ENCODE measurements at places on chromosomes 3 and 15.

DNA sequence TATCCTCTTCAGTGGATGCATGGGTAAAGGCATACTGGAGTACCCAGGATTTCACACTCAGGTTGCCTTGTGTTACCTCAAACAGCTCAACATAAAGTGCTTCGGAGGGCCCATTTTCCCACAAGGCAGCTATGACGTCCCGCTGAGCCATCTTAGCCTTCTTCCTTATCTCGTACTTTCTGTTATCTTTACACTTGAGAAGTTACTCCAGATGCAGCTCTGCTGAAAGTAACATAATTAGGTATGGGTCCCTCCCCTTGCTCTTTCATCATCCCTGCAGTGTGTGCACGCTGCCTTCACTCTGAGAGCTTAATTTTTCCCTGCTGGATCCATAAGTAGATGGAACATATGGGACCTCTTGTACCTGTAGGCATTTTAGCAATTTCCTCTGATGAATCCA is 410.3 kb downstream of the AGBL1 start:
- DNase-seq = no peak

DNA sequence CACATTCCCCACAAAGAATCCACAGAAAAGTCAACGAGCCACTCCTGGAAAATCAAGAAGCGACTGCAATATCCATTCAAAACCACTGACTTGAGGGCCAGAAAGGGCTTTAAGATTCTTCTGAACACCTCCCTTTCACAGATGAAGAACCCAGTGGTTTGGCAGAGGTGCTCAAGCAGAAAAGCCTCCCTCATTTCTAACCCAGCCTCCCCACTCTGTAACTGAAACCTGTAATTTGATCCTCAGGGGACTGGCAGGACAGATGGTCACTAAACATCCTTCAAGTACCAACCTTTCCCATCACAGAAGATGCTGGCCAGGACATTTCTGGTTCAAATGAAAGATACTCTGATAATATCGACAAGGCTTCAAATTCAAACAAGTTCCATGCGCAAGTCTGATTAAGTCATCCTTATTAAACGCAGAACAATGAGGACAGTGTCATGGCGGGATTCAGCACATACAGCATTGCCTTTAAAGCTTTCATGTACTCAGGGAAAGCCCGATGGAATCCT is 5.5 kb downstream of the SEMA5B start:
- DNase-seq = no peak

GRCh38 chr15:64216730-64217428 is 54.1 kb upstream of the PPIB start:
- no peak for DNase-seq

- DNase-seq = no peak
Observed at GRCh38 chr15:23897531-23897930, 210.4 kb upstream of the NDN start.

DNA sequence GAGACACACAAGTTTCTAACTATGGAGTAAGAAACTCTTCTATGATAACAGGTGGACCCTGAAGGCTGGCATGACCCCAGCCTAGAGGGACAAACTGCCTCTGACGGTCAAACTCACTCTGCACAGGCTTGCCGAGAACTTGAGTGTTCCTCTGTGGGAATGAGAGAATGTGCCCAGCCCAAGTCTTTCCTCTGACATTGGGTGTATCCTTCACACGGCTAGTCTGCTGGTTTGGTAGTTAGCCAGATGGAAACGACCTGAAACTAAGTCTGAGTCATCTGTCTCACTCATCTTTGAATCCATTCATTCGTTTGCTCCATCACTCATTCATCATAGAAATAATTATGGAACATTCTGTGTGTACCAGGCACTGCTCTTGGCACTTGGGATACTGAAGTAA is 198.4 kb downstream of the ATP10A start:
- DNase-seq = no peak

DNA sequence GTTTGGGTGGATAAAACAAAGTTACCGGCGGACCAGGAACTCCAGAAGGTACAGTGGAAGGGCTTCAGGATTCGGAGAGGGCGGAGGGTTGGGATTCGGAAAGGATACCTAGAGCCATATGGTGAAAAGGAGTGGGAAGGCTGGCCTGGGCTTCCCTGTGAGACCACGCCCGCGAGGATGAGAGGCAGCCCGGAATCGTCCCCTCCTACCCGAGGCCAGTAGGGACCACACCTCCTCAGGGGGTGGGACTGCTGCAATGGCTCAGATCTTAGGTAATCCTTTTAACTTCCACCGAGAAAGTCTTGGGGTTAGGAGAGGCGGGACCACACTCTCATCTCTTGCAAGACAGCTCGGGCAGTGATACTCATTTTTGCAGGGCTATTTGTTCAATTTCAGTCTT is 511.3 kb downstream of the OCA2 start:
- no peak for DNase-seq

DNA sequence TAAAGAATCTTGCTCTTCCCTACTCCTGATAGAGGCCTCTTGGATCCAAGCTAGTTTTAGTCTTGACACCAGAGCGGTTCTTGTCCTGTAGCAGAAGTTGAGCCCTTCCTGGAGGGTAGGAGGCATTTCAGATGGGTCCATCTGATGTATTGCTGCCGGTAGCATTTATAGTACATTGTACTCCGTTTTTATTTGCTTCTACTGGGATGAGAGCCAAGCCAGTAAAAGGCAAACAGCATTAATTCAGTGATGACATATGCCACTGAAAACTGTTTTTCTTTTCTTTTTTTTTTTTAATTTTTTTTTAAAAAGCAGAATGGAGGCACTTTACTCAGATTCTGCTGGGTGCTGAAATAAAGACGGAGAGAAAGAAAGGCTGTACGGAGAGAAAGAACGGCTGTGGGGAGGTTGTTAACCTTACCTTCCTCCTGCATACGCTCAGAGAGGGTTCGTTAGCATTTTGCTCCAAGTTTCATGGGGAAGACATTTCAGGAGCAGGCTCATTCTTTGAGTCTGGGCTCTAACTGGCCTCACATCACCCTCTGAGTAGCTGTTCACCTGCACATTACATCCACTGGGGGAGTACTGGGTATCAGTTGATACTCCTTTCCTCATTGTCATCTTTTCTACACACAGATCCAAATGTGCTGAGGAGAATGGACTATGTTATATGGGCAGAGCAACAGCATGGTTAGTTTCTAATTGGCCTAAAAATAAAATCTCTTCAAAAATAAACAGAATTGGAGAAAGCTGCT is 161.5 kb downstream of the FEZF2 start:
- no peak for DNase-seq

- DNase-seq = no peak
Observed at GRCh38 chr3:28700728-28701127, 352.1 kb upstream of the AZI2 start.

DNA sequence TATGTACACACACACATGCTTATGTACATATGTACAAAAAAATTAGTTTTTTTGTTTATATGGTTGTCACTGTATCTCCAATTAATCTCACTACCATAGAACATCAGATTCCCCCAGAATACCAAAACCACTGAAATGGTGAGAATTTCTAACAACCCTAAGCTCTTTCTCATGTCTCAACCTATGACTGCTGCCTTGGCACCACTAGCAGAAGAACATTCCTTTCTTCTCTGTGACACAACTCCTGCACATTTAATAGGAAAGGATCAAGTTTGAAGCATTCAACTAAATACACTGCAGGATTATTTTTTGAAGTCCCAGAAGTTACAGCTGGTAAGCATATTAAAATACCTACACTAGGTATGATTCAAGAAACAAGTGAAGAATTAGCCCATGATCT is 109.6 kb downstream of the FAM174B start:
- no peak for DNase-seq

- DNase-seq = no peak
Observed at GRCh38 chr15:77430652-77431051, 10.0 kb downstream of the HMG20A start.

DNA sequence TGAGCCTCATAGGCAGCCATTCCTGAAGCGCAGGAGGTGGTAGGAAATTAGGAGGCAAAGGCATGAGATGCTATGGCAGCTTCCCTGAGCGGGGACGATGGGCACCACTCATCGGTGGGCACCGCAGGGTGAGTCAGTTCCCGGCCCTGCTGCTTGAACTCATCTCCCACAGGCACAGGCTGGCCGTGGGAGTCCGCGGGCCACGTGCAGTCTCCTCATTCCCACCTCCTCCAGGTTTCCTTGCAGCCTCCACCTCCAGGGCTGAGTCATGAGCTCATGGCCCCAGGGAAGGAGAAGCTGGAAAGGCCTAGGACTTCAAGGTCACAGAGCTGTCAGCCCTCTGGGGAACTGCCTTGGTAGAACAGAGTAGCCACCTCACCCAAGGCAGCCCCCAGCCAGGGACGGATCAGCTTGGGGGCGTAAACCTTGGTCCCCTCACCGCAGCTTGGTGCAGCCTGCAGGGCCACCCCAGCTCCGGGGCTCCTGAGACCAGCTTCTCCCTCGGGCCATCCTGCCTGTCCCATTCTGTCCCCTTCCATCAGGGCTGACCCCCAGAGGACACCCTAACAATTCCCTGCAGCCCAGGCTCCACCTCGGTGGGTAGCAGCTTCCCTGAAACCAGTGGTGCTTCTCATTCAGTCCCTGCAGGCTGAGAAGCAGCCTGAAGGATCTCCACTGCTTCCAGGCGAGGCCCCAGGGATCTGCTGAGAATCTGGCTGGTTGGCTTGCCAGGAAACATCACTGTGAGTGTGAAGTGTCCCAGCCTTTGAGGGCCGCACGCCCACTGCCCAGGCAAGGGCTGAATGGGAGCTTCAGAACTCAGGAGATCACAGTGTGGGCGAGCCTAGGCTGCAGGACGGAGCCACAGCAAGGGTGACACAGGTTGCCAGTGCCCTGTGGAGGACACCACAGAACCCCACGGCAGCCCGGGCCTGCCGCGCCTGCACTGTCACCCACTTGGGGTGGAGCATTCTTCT is 150.7 kb upstream of the MEF2A start:
- peak; percentile 84 for DNase-seq

- DNase-seq = no peak
Observed at GRCh38 chr3:58488967-58489366, 2.9 kb upstream of the KCTD6 start.

DNA sequence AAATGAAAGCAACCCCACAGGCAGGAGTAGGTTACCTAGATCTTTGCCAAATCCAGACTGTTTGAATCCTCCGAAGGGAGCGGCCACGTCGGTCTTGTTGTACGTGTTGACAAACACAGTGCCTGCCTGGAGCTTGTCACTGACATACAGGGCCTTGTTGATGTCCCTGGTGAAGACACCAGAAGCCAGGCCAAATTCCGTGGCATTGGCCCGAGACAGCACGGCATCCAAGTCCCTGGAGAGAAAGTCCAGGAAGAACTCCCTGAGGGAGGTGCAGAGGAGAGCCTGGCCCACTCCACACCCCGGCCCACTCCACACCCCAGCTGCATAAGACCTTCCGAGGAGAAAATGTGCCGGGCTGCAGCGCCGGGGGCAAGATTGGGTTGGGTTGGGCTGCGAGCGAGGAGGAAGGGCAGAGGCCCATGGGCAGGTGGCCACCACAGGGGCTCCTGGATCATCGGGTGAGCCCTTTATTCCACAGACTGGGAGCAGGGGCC is 21.8 kb upstream of the SLC41A3 start:
- DNase-seq = no peak

DNA sequence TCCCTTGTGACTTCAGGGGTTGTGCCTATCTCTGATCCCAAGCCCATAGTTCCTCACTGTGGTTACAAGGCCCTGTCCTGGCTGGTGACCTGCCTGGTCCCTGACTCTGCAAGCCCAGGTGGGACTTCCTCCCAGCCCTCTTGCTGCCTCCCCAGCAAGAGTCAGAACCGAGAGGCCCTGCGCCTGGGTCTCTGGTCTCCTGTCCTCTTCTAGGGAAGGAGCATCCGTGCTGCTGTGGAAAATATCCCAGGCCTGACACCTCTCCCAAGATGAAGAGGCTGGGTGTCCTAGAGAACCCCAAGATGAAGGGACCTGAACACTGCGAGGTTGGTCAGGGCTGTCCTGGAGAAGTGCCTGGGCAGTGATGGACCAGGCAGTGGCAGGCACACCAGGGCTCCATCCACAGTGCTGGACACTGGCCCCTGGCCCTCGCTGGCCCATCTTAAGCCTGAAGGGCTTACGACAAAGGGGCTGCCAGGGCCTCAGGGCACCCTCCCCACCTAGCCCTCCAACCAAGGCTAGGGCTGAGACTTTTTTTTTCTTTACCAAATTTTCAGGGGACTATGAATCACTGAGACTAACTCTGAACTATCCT is 32.7 kb downstream of the PTH1R start:
- DNase-seq = no peak

DNA sequence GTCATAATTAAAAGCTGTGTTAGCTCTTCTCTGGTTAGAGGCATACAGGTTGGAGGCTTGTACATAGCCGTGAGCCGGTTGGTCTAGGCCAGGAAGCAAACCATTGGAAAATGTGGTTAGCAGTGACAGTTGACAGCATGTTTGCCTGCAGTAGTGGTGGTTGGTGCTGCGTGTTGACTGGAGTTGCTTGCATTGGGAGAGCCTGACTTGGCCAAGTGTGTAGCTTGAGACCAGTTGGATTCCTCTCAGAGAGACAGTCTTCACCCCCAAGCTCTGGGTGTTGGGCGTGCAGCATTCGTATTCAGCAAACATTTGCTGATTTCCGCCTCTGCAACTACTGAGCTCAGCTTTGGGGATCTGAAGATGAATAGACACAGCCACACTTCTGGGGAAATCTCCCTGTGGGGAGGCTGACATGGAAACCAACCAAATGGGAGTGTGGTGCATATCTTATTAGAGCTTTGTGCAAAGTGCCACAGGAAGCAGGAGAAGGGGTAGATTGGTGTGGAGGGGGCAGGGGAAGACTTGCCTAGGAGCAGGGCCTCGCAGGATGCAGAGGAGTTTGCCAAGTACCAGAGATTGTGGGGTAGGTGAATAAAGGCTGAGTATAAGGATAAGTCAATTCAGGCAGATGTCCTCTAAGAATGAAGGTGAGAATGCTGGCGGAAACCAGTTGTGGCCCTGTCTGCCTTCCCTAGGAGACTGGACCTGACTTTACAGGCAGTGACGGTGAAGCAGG is 83.5 kb downstream of the IGF1R start:
- no peak for DNase-seq

DNA sequence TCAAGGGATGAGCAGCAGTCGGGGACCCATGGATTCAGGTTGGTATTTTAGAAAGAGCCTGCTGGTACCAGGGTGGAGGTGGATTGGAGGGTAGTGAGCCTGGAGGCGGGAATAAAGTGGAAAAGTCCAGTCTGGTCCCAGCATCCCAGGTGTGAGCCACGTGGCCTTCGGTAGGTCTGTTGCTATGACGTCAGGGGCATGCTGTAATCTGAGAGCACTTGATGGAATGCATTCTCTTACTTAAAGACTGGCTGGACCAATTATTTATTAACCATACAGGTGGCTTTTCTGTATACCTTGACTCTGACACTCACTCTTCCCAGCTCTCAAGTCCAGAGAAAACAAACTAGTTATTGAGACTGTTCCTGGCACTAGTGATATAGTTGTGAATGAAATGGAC is 389.9 kb upstream of the RGMA start:
- no peak for DNase-seq

DNA sequence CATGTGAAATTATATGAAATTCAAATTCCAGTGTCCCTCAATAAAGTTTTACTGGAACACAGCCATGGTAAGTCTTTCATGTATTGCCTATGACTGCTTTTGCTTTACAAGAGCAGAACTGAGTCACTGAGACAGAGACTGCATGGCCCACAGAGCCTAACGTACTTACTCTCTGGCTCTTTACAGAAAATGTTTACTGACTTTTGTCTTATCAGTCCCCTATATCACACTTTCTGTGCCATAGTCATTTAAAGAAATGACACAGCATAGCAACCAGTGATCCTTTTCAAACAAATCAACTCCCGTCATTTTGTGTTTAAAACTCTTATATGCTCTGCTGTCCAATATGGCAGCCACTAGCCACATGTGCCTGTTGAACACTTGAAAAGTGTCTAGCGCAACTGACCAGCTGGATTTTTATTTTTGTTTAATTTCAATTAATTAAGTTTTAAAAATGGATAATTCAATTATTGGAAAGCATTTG is 129.7 kb upstream of the CDIN1 start:
- no peak for DNase-seq

- no peak for DNase-seq
Observed at GRCh38 chr3:48765376-48765775, 48.4 kb upstream of the IP6K2 start.
